ENCODE measurements at places on chromosomes 2 and 18.

DNA sequence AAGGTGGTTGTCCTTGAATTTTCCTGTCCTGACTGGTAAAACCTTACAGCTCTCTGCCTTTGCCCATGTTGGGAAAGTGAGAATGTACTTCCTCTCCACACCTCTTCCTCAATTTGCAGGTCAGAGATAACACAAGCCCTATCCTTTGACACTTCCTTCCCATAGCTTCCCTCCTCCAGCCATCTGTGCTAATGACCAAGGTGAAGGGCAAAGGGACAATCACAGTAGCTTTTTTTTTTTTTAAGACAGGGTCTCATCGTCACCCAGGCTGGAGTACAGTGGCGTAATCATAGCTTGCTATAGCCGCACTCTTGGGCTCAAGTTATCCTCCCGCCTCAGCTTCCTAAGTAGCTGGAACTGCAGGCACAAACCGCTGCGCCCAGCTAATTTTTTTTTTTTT lies 24.3 kb upstream of the STPG4 start:
- DNase-seq, result no peak

- DNase-seq, result no peak
Observed at GRCh38 chr2:133739039-133739438, 170.8 kb upstream of the NCKAP5 start.

DNA sequence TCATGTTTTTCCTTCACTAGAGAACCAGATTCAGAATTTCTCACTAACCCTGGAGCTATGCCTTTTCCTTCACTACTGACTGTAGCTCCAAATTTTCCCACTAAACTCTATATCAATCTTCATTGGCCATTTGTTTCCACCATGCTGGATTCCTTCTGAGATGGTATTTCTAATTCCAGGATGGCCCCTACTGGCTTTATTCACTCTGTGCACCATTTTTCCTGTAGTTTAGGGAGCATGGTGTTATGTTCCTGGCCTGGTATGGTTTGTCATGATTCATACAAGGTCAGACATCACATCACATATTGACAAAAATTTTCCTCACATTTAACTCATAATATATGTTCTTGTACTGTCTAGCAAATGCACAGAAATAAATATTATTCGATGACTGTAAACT lies 229.2 kb upstream of the TFPI start:
- DNase-seq, result no peak

- DNase-seq, result no peak
Observed at GRCh38 chr2:230394301-230394700, 21.7 kb upstream of the SP100 start.

DNA sequence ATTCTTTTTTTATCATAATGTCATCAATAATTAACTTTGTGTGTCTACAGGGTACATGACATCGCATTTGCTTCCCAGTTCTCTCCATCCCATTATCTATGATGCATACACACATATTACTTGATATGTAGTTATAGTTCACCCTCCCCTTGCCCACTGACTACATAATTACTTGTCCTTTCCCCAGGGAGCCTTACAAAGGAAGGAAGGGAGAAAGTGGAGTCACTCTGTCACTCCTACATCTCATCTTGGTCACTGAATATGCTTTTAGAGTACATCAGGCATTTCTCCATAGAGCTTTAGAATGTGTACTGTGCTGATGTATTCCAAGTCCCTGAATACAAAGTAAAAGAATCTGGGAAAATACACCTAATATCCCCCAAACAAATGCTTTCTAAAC lies 6.0 kb upstream of the DTNA start:
- no peak for DNase-seq

DNA sequence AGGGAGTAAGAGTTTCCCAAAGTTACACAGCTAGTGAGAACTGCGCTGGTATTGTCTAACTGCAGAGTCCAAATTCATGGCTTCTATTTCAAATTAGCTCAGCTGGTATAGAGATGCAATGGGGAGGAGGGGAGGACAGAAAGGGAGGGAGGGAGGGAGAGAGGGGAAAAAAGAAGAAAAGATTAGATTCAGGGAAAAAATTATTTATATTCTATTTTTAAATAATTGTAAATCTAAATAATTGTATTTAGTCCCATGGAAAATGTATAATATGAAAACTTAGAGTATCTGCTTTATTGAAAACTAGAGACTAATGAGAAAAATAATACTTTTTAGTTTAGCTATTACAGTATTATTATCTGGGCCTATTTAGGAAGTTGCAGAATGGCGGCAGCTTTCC lies 37.3 kb upstream of the VIT start:
- DNase-seq, result no peak

DNA sequence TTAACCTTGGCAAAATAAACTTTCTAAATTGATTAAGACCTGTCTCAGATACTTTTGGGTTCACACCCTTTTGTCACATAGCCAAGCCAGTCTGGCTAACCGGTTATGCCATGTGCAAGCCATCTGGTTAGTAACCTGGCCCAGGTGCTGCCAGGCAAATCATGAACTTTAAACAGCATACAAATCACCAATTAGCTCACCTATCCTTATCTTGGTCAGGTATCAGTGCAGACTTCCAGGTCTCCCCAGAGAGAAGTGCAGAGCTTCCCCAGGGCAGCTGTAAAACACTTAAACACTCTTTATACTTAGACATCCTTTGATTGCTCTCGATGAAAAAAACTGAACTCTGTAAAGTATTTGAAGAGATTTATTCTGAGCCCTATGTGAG lies 14.9 kb upstream of the MC5R start:
- no peak for DNase-seq

DNA sequence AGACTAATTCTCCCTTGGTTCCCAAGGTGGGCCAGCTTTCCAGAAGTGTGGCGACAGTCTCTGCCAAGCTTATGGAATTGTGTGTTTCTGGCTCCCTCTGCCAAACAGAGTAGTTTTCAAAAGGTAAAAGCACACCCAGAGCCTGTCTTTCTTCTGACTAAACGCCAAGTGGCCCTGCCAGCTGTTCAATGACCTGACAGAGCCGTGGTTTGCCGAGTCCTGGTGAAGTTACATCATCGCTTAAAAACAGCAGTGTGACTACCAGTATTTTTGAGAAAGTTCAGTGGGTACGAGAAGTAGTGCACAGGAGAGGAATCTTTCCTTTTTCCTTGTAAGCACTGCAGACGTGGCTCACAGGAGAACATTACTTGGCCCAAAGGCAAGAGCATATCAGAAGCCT lies 1.9 kb downstream of the PER2 start:
- peak; percentile 67 for DNase-seq

DNA sequence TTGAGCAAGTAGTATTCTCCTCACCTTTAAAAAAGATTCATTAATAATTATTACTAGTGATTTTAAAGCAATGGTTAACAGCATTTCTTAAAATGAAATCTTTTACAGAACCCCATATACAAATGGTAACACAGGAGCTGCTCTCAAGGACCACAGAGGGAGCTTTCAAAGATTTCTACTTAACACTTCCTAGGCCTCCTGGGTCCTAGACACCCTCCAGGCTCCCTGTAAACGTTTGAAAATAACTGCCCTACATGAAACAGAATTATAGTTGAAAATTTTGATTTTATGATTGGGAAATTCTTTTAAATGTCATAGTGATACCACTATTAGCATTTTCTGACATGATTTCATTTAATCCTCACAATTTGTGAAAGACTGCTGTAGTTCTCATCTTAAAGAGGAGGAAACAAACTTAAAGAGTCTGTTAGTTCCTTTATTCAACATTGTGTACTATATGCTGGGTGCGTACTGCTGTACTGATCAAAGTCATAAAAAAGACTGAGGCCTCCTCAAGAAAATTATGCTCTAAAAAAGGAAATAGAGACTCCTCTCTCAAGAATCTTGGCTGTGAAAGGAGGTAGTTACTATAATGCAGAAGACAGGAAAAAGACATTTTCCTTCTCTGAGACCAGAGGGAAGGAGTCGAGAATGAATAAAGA lies 10.6 kb downstream of the CUL3 start:
- no peak for DNase-seq

- DNase-seq, result peak; percentile 51
Observed at GRCh38 chr18:26307161-26307773, 81.0 kb downstream of the TAF4B start.

Measured in NCI-H1694 treated with DMSO at 0.1 percent for 48 hours (cell line).